ENCODE measurements at places on chromosomes 6 and 20.

DNA sequence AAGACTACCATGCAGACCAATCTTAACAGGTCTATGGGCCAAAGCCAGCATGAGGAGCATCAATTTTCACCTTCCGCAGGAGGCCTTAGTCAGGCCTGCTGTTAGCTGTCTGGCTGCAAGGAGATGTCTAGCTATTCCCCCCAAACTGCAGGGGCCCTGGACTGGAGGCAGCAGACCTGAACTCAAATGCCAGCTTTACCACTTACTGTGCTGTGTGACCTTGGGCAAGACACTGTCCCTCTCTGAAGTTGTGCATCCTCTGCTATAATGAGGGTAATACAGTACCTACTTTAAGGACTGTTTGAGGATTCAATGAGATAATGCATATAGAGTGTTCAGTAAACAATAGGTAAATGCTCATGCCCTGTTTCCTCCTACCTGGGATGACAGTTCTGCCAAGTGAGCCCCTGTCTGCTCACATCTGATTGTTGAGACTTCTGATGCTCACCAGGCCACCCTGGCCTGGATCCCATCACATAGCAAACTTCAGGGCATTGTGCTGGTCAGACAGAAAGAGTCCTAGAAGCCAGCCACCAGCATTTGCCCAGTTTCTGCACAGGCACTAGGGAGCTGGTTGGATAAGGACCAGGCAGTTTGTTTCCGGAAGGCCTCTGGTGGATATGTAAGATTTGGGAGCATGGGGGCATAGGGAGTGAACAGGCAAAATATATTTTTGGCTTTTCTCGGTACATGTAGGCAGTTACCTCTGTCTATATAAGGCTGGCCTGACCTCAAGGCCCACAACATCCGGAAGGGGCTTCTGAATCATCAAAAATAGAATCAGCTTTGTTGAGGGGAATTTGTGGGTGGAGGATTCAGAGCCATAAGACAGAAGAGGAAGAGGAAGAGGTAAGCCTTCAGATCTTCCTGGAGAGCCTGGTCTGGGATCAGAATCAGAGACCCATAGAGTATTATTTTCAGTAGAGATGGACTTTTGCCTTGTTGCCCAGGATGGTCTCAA lies 2.3 kb upstream of the OCSTAMP start:
- no peak for DNase-seq

GRCh38 chr6:84065693-84066290 lies 32.2 kb downstream of the MRAP2 start:
- peak; percentile 72 for DNase-seq

DNA sequence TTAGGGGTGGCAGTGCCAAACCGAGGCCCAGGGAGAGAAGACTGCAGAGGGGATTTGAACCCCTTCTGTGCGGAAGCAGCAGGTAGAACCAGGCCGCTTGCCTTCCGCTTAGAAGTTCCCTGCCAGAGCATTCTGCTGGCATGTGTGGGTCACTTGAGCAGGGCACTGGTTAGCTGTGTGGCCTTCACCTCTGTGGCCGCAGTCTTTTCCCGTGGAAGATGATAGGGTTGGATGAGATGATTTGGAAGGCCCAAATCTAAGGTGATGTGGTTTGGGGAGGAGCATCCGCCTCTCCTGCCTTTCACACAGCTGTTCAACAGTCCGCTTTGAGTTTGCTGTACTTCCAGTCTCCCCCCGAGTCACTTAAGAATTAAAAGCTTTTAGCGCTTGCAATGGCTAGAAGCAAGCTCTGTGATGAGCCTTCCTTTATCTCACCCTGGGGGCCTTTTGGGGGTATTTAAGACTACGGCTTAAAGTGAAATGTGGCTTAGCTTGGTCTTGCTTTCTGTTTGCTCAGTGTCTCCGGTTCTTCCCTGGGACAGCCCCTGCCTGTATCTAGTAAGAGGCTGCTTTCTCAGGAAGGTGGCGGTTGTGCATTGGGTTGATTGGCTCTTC lies 743 bp downstream of the CMTR1 start:
- DNase-seq: peak; percentile 12

DNA sequence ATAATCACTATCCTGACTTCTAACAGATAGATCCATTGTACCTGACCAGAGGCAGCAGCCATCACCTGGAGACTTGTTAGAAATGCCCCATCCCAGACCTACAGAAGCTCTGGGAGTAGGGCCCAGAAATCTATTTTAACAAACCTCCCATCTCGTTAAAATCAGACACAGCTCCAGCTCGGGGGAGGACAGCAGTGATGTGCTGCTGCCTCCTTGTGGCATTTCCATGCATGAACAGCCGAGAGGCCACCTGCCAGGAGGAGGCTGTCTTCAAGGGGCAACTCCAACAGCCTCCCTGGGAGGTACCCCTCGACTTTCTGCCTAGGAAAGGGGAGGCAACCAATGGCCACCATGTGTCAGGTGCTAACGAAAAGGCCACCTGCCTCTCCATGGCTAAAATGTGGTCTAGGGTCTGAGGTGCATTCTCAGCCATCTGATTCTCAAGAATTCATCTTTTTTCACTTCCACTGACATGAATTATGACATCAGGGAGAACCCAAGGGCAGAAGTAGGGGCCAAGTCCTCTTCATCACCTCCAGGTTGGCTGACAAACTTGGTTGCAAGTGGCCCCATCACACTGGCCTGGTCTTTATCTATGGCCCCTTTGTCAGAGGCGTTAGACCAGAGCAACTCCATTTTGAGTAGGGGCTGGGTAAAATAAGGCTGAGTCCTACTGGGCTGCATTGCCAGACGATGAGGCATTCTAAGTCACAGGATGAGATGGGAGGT lies 12.2 kb upstream of the KCNK15 start:
- DNase-seq: peak; percentile 64

DNA sequence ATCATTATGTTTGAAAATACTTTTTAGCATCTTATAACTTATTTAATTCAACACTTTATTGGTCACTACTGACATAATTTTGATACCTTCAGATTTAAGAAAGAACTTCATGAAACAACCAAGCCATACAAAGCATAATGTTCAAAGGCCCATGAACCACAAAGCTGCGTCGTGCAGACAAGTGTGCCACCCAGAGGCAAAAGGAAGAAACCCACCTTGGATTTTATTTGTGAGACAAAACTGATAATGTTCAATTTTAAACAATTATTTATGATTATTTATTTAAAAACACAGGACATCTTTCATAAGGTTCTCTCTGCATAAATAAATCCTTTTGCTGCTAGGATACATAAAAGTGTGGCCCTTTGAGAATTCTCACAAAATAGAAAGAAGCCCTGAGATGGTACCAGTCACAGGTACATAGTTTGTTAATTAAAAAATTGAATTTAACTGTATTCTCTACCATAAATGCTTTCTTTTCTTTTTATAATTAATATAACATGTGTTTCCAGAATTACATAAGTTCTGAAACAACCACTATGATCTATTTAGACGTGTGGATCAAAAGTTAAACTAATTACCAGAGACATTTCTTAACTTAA lies 143.7 kb downstream of the RALGAPA2 start:
- DNase-seq: peak; percentile 35

DNA sequence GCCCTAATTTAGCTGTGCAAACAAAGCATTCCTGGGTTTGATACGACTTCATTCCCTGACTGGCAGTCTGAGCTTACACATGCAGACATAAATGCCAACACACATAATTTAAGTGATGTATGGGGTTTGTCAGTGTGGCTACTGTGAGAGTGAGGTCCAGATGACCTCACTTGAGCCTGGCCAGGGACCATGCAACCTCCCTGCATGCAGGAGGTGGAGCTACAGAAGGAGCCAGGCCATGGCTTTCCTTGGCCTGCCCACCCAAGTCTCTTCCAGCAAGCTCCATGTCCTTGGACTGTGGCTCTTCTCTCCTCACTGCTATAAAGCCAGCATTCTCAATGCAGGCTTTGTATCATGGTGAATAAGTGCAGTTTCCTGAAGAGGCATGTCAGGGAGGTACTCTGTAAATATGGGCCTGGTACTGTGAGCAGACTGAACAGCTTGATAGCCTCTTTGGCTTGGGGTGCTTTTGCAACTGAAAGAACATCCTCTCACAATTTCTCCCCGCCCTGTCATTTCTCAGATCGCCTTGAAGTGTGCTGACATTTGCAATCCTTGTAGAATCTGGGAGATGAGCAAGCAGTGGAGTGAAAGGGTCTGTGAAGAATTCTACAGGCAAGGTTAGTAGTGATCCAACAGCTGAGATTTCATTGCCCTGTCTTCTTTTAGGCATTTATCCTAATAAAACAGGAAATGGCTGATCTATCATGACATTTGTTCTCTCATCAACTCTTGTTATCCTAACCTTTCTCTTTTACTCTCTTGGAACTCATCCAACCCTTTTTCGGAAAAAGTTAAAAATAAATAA lies 69.2 kb downstream of the MTFR2 start:
- no peak for DNase-seq

- no peak for DNase-seq
These were observed 113.1 kb downstream of the FYN start for GRCh38 chr6:111759836-111760785.

GRCh38 chr6:69861986-69862385 lies 4.4 kb upstream of the COL19A1 start:
- DNase-seq: no peak

- DNase-seq: no peak
These were observed 102.1 kb downstream of the DLGAP4 start for GRCh38 chr20:36408219-36408618.

GRCh38 chr6:16205377-16206144 lies 32.8 kb upstream of the GMPR start:
- peak; percentile 96 for DNase-seq

- no peak for DNase-seq
These were observed 156.5 kb downstream of the CDK19 start for GRCh38 chr6:110658631-110659211.

GRCh38 chr20:36792422-36792821 lies 18.9 kb upstream of the DSN1 start:
- DNase-seq: peak; percentile 76

GRCh38 chr20:20499439-20499838 lies 131.5 kb downstream of the INSM1 start:
- no peak for DNase-seq

GRCh38 chr6:75301088-75301487 lies 16.5 kb upstream of the TMEM30A start:
- no peak for DNase-seq

GRCh38 chr6:170117111-170117972 lies 173.5 kb downstream of the DLL1 start:
- DNase-seq: no peak

GRCh38 chr6:158457616-158458278 lies 102.1 kb upstream of the TMEM181 start:
- peak; percentile 11 for DNase-seq

- DNase-seq: peak; percentile 28
These were observed 168.4 kb downstream of the DOK5 start for GRCh38 chr20:54643761-54644160.

DNA sequence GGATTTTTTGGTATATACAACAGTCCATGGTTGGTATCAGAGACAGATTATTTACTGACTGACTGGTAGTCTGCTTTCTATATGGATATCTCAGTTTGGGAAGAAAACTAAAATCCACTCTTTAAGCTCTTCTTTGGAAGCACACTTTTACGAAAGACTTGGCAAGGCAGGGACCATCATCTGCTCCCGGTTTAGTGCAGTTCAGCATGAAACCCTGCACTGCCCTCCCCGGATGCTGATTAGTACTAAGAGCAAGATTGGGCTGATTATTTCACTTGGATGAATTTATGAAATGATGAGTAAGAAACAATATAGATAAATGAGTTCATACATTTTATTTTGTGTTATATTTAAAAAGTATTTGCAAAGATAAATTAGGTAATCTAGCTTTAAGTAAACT lies 56.3 kb downstream of the RGS17 start:
- no peak for DNase-seq

DNA sequence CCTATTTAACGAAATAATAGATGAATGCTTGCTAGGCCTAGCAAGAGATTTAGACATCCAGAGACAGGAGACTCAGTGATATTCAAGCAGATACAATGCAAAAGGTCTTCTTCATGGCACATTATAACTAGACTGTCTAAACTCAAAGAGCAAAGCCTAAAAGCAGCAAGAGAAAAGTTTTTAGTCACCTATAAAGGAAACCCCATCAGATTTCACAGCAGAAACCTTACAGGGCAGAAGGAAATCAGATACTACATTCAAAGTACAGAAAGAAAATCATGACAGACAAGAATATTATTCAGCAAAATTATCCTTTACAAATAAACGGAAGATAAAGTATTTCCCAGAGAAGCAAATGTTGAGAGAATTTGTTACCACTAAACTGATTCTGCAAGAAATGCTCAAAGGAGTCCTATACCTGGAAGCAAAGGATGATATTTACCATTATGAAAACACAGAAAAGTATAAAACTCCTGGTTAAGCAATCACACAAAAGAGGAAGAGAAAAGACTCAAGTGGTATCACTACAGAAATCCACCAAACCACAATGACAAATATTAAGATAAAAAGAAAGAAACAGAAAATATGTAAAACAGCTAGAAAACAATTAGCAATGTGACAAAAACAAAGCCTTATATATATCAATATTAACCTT lies 333.7 kb downstream of the MEI4 start:
- DNase-seq: no peak

- DNase-seq: peak; percentile 74
These were observed 5.8 kb downstream of the C6orf132 start for GRCh38 chr6:42136508-42137193.

GRCh38 chr20:1282966-1283365 lies 16.9 kb downstream of the SNPH start:
- no peak for DNase-seq

- peak; percentile 24 for DNase-seq
These were observed 99.3 kb downstream of the LRRC1 start for GRCh38 chr6:53894091-53894490.

DNA sequence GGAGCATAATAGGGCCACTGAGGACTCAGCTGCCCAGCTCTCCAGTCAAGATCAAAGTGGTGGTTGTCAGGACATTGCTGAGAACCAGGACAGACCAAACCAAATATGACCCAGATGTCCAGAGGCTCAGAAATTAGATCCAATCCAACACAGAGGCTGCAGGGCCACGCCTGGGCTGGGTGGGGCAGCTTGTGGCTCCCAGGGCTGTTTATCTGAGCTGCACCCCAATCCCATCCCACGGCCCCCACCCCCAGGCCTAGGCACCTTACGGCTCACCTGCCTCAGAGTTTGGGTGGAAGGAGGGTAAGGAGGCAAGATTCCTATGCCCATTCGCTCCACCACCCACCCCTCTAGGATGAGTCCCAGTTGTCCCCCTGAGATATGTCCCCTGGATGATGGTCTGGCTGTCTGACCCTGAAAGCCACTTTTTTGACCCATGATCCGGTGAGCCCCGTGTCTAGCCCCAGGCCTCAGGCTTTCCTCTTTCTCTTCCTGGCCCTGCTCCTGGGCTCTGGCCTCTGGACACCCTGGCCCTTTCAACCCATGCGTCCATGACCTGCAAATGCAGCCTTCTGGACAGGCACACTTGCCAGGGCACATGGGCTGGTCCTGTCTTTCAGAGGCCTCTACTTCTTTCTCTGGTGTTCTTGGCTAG lies 40.0 kb downstream of the CPXM1 start:
- DNase-seq: no peak

- no peak for DNase-seq
These were observed 40.5 kb downstream of the FKBP5 start for GRCh38 chr6:35648203-35648602.
